ENCODE measurements at places on chromosomes 7 and 10.

DNA sequence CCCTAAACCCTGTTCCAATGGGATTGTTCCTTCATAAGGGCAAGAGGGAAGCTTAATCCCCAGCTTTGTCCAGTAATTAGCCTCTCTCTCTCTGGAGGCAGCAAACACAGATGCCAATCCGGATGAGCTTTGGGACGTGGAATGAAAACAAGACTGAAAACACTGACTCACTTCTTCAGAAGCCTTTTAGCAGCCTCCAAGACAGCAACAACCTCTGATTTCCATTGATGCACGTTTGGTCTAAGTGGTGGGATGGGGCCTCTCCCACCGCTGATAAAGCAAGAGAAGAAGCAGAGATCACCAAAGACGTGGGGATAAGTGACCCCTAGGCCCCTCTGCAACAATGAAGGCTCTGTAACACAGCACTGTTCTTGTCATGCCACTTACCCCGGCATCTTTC lies 5.8 kb upstream of the GFRA1 start:
- peak; percentile 90 for DNase-seq

DNA sequence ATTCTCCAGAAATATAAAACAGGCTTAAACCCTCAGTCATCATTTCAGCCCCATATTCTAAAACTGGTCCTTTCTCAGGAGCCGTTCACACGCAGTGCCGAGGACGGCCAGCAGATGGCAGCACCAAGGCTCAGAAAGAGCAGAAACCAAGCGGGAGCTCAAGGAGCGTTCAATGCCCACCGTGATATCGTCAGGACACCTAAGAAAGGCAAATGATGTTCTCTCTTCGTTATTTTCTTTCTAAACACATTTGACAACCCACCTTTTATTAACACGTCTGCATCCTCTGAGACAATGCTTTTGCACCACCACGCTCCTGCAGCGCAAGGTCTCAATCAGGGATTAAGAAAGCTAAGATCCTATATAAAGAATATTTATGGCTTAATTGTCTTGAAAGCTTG lies 45.7 kb upstream of the RBM33 start:
- peak; percentile 87 for DNase-seq

DNA sequence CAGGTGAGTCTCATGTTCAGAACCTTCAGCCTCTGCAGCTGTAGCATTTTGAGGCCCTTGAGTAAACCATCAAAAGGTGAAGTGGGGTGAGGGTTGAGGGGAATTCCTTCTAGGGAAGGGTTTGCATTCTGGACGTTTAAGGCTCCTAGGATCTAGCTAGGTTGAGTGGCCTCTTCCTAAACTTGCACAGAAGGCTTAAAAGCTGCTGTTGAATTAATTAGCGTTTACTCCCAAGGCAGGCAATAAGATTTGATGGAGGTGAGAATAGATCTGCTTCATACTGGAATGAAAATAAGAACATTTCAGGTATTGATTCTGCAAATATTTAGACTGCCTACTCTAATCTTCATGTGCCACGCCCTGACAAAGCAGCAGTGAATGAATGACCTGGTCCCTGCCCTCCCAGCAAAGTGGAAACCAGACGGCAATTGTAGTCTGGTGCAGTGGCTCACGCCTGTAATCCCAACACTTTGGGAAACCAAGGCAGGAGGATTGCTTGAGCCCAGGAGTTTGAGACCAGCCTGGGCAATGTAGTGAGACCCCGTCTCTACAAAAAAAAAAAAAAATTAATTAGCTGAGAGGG lies 11.4 kb upstream of the KPNA7 start:
- no peak for DNase-seq

- DNase-seq = no peak
These were observed 4.1 kb upstream of the MMD2 start for GRCh38 chr7:4962872-4963775.
